ENCODE measurements at places on chromosomes 2 and 18. TPM values are rescaled to one million over a fixed set of nuclear protein-coding genes. Genes with fewer than 3 reads are reported as not detected.

DAW1 gene
- 2.5 TPM for total RNA-seq

HOXD1 gene
- total RNA-seq = not detected

CLEC4F gene
- total RNA-seq = not detected

EVX2 gene
- not detected for total RNA-seq

C2orf42 gene
- 30.4 TPM for total RNA-seq
